ENCODE measurements at places on chromosomes 1 and 21. TPM values are rescaled to one million over a fixed set of nuclear protein-coding genes. Genes with fewer than 3 reads are reported as not detected.

DNA sequence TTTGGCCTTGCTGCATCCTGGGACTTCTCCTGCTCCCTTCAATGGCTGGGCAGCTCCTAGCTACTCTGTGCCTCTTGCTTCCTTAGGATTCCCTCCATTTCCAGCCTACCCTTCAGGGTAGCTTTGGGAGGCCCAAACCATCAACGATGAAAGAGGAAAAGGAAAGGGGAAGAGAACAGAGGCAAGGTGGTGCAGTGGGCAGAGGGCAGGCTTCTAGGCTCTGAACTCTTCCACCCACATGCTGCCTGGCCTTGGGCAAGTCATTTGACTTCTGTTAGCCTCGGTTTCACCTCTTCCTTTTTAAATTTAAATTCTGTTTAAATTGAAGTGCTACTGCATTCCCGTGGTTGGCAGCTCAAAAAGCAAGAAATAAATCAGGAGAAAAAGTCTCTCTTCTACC is 5.7 kb upstream of the PPM1J start:
- no peaks in the 10 kb centered on the region for H3K27me3 ChIP-seq
- DNase-seq: no peak
- no peaks in the 10 kb centered on the region for H3K36me3 ChIP-seq
- H3K27ac ChIP-seq: no peak overlapping the region
- peaks cover 18% of the 10 kb centered on the region for H3K4me1 ChIP-seq

GRCh38 chr1:85602571-85602970 is 22.0 kb downstream of the CCN1 start:
- H3K27me3 ChIP-seq: no peaks in the 10 kb centered on the region
- H3K4me1 ChIP-seq: peaks cover 64% of the 10 kb centered on the region
- H3K36me3 ChIP-seq: no peaks in the 10 kb centered on the region
- no peak overlapping the region for H3K4me3 ChIP-seq

DNA sequence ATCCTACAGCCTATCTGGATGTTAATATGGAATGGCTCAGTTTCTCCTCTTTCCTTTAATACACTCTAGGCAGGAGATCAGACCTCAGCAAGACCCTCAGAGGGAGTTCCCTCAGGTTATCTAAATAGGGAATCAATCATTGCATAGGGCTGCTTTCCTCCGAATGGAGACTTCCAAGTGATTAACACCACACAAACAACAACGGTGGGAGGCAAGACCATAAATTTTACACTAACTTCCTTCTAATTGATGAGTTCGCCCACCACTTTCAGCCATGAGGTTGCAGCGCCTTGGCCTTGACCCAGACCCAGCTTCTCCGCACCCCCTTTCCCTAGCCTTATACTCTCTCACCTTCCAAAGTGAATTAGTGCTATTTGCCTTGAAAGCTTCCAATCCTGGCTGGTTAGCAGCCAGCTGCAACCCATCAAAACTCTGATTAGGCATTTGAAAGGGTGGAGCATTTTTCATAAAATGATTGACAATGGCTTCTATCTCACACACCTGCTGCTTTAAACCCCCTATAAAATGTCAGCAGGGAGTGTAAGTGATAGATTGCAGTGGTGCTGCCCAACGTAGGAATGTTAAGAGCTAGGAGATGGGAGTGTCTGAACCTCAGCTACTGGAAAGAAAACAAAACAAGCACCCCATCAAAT is 534.9 kb upstream of the USP24 start:
- H3K36me3 ChIP-seq: peaks cover 3% of the 10 kb centered on the region
- no peak for DNase-seq
- no peak overlapping the region for H3K27ac ChIP-seq
- no peaks in the 10 kb centered on the region for H3K27me3 ChIP-seq
- H3K4me3 ChIP-seq: no peak overlapping the region

The KCNN3 gene
- 0.16 TPM for total RNA-seq

The NT5C1A gene
- not detected for total RNA-seq
